WTC11 (cell line): ENCODE measurements at places on chromosomes 12 and 14. TPM values are rescaled to one million over a fixed set of nuclear protein-coding genes. Genes with fewer than 3 reads are reported as not detected.

DNA sequence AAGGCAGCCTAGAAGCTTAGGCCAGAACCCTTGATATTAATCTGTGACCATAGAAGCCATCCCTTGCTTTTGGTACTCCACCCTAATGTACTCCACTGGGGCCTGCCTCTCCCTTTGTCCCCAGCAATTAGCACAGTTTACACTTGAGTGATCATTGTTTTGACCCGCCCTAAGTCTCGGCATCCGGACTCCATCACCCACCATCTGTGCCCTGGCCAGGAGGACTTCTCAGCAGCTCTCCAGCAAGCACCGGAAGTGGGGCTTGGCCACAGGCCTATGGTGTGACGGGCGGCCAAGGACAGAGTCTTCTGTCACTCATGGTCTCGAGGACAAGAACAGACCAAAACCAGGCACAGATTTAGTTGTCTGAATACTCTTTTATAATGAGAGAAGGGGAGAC is 126.5 kb upstream of the NTF3 start:
- H3K4me1 ChIP-seq = no peaks in the 10 kb centered on the region
- no peak for DNase-seq
- no peak overlapping the region for H3K27ac ChIP-seq
- 0 out of 2 replicates have a peak, but pooled peaks cover 2% of the 10 kb centered on the region for H3K27me3 ChIP-seq

Gene TMED8
- total RNA-seq = 12.8 to 14.2 TPM (median 13.4 TPM) in 3 replicates

GRCh38 chr12:9378430-9378835 is 170.2 kb upstream of the PZP start:
- H3K4me3 ChIP-seq = no peak overlapping the region
- H3K36me3 ChIP-seq = no peaks in the 10 kb centered on the region
- DNase-seq = peak; percentile 41
- no peak overlapping the region for H3K27ac ChIP-seq
- no peaks in the 10 kb centered on the region for H3K27me3 ChIP-seq

DNA sequence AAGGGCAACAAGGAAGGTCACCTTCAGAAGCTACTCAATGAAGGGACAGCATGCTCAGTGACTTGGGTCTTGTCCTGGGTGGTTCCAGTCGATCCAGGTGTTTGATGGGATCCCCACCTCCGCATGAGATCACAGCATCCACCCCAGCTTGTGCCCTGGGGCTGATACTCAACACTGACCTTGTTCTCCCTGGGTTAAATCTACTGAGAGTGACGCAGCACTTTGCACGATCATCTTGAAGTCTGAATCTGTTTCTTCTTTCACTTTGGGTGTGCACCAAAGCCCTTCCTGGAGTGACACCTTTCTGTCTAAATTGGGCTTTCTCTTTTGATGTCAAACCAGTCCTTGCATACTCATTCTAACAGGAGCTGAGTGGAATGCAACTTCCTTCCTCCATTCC is 13.8 kb downstream of the NOS1 start:
- no peaks in the 10 kb centered on the region for H3K27me3 ChIP-seq
- DNase-seq = no peak
- H3K36me3 ChIP-seq = no peaks in the 10 kb centered on the region
- peak overlapping the region; percentile 71; the same call in 1 of the 2 replicates for H3K27ac ChIP-seq
- H3K4me1 ChIP-seq = peaks cover 8% of the 10 kb centered on the region

GRCh38 chr12:93530358-93530757 is 42.1 kb upstream of the SOCS2 start:
- no peaks in the 10 kb centered on the region for H3K27me3 ChIP-seq
- no peak for DNase-seq
- H3K4me1 ChIP-seq = no peaks in the 10 kb centered on the region
- no peak overlapping the region for H3K4me3 ChIP-seq
- no peak overlapping the region for H3K27ac ChIP-seq
- H3K36me3 ChIP-seq = no peaks in the 10 kb centered on the region

DNA sequence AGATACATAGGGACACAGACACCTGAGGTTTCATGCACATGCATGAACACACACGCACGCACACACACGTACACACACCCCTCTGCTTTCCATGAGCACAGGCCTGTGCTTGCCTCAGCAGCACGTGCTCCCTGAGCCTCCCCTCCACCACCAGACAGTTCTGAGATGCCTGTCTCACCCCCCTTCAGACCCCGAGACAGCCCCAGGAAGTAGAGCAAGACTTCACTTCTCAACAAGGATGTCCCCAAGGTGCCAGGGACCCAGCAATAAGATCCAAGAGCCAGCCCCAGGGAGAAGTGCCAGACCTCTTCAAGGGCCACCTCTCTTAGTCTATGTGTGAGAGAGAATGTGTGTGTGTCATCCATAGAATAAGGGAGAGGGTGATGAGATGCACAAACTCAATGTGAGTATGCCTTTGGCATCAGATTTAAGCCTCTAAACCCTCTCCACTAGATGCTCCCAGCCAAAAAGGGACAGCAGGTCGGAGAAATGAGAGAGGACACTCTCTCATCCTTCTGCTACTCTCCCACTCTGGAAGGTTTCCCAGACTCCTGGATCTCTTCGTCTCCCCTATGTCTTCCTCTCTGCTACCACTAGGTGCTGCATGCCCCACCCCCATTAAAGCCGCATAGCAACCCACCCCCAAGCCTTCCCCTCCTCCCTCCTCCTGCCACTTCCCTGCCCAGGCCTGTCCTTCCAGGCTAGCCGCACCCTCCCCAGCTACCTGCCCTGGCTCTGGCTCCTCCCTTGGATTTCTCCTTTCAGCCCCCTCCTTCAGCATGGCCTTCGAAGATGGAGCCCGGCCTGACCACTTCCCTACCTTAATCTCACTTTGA is 7.7 kb downstream of the RARG start:
- peaks cover 63% of the 10 kb centered on the region for H3K4me1 ChIP-seq
- peak overlapping the region; percentile 82 for H3K27ac ChIP-seq
- H3K36me3 ChIP-seq = peaks cover 5% of the 10 kb centered on the region
- peaks cover 5% of the 10 kb centered on the region; the same call in 1 of the 2 replicates for H3K27me3 ChIP-seq
- peak overlapping the region; percentile 42 for H3K4me3 ChIP-seq

Gene PRR4
- 0.87 to 2.7 TPM (median 1.6 TPM) in 3 replicates for total RNA-seq

Gene PROX2
- total RNA-seq = 0.04 to 0.27 TPM in 2 of 3 replicates, not detected in the other

DNA sequence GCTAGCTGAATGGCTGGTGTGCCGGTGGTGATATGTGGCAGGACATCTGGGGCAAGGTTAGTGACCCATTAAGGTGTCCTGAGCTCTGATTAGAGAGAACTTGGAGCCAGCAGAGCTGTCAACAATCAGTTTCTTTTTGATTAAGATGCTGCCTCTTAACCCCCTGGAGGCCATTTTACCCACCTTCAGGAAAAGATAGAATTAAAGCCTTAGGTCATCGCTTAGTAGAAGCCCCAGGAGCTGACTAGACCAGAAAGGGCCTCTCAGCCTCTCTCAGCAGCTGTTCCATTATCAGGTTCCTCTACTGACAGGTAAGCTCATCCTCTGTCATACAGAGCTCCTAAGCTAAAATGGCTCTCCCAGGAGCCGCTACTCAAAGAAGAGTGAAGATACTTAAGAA is 339.0 kb downstream of the FUT8 start:
- no peak overlapping the region for H3K4me3 ChIP-seq
- H3K27ac ChIP-seq = no peak overlapping the region
- H3K36me3 ChIP-seq = no peaks in the 10 kb centered on the region; the same call in 1 of the 2 replicates
- H3K27me3 ChIP-seq = peaks cover 9% of the 10 kb centered on the region; the same call in 1 of the 2 replicates

DNA sequence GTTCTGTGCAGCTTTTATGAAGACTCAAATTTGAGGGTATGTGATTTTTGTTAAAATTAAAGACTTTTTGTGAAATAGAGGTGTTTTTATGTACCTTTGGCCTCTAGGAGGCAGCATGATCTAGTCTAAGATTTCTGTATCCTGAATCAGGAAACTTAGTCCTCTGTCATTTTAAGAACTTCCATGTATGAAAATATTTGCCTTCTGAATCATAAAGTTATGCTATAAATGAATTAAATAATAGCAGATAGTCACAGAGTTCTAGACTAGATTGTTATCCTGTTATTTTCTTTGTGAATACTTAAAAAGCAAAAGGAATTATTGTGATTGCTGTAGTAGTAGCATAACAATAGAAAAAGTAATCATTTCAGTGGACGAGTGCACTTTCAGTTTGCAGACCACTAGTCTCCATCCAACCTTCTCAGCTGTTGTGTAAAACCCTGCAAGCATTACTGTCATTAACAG is 56.3 kb downstream of the FGD4 start:
- no peak for DNase-seq
- H3K4me1 ChIP-seq = peaks cover 70% of the 10 kb centered on the region
- H3K36me3 ChIP-seq = peaks cover 7% of the 10 kb centered on the region
- H3K27ac ChIP-seq = peak overlapping the region; percentile 97
- H3K27me3 ChIP-seq = no peaks in the 10 kb centered on the region

Gene TCL1B
- 5.7 to 7.2 TPM (median 7.0 TPM) in 3 replicates for total RNA-seq

GRCh38 chr14:65002586-65003210 is 16.0 kb downstream of the FNTB start:
- no peak overlapping the region for H3K4me3 ChIP-seq
- no peak for DNase-seq
- 0 out of 2 replicates have a peak, but pooled peaks cover 4% of the 10 kb centered on the region for H3K36me3 ChIP-seq
- peak overlapping the region; percentile 41; the same call in 1 of the 2 replicates for H3K27ac ChIP-seq
- peaks cover 34% of the 10 kb centered on the region for H3K4me1 ChIP-seq
- no peaks in the 10 kb centered on the region for H3K27me3 ChIP-seq

- peaks cover 4% of the 10 kb centered on the region; the same call in 1 of the 2 replicates for H3K27me3 ChIP-seq
- peaks cover 3% of the 10 kb centered on the region for H3K4me1 ChIP-seq
- no peak overlapping the region for H3K4me3 ChIP-seq
- DNase-seq = no peak
Observed at GRCh38 chr14:74457565-74457895, 31.5 kb upstream of the SYNDIG1L start.

- peaks cover 5% of the 10 kb centered on the region; the same call in 1 of the 2 replicates for H3K36me3 ChIP-seq
- no peak for DNase-seq
- no peaks in the 10 kb centered on the region for H3K27me3 ChIP-seq
- H3K4me3 ChIP-seq = no peak overlapping the region
- H3K27ac ChIP-seq = no peak overlapping the region
Observed at GRCh38 chr12:52585946-52586345, 12.3 kb upstream of the KRT74 start.

Gene NOPCHAP1
- total RNA-seq = 34.8 to 38.2 TPM (median 35.0 TPM) in 3 replicates

DNA sequence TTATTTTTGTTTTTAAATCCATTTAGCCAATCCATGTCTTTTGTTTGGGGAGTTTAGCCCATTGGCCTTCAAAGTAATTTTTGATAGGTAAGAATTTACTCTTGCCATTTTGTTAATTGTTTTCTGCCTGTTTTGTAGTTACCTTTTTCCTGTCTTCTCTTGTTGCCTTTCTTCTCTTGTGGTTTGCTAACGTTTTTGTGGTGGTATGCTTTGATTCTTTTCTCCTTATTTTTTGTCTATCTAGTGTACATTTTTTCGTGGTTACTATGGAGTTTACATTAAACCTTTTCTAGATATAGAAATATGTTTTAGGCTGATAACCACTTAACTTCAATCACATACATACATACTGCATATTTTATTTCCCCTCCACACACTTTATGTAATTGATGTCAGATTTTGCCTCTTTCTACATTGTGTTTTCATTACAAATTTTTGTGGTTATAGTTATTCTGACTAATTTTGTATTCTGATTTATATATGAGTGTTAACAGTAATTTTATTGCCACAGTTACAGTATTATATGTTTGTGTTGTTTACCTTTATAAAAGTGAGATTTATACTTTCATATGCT is 19.2 kb upstream of the PPP1R12A start:
- no peak for DNase-seq
- no peak overlapping the region for H3K27ac ChIP-seq
- no peak overlapping the region for H3K4me3 ChIP-seq

- H3K27me3 ChIP-seq = no peaks in the 10 kb centered on the region
- 0 out of 2 replicates have a peak overlapping the region, but pooled peaks have one; percentile 18 for H3K27ac ChIP-seq
- peaks cover 7% of the 10 kb centered on the region; the same call in 1 of the 2 replicates for H3K36me3 ChIP-seq
- no peak for DNase-seq
- H3K4me1 ChIP-seq = peaks cover 18% of the 10 kb centered on the region
- H3K4me3 ChIP-seq = no peak overlapping the region
Observed at GRCh38 chr12:105067511-105068031, 16.7 kb downstream of the ALDH1L2 start.

DNA sequence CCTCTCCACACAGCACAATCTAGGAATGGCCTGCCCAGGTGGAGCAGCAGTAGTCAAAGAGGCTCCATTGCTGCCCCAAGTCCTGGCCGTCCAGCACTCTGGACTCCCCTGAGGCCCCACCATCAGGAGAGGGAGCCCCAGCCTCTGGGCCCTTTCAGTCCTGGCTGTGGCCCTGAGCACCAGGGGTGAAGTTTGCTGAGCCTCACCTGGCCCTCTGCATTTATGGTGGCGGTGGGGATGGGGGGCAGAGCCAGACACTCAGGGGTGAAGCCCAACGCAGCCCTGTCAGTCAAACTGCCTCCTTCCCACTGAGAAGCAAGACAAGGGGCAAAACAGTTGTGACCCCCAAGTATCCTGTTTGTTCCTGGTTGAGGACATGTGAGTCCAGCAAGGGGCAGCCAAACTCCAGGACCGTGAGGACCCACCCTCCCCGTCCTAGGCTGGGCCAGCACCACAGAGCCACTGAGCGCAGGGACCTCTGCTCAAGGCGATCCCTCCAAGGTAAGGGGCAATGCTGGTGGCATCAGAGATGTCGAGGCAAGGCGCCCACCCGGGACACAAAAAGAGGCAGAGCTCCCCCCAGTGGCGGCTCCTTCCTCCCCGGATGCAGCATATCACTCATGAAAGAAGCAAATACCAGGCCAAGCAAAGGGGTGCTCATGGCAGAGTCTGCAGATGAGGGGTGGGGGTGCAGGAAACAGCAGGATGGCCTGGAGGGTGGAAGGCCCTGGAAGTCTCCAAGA is 4.8 kb upstream of the AMN start:
- no peaks in the 10 kb centered on the region for H3K4me1 ChIP-seq
- no peak overlapping the region for H3K4me3 ChIP-seq
- no peak overlapping the region for H3K27ac ChIP-seq
- no peaks in the 10 kb centered on the region for H3K36me3 ChIP-seq
- no peaks in the 10 kb centered on the region for H3K27me3 ChIP-seq

Gene DAO
- 0.17 TPM in 1 of 3 replicates, not detected in the others for total RNA-seq

Gene TAS2R19
- total RNA-seq = 1.0 to 1.4 TPM (median 1.1 TPM) in 3 replicates

DNA sequence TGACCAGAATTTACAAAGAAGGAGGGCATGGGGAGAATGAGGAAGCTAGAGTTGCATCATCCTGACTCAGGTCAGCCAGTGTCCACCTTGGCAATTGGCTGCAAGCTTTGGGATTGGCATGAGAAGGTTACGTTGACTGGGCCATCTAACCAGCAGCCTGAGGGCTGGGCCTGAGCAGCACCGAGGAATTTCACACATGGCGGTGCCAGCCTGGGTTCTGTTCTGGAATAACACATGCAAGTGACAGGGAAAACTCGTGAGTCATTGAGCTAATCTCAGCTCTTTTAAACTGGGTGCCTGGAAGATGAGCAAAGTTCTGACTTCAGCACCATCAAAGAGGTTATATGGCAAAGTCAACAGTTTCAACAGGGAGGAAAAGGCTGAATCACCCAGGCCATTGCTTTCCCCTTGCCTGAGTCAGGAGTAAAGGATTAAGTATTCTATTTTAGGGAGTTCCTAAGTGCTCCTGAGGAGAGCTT is 543.2 kb upstream of the TBX3 start:
- no peaks in the 10 kb centered on the region for H3K27me3 ChIP-seq
- no peak for DNase-seq
- H3K27ac ChIP-seq = no peak overlapping the region

DNA sequence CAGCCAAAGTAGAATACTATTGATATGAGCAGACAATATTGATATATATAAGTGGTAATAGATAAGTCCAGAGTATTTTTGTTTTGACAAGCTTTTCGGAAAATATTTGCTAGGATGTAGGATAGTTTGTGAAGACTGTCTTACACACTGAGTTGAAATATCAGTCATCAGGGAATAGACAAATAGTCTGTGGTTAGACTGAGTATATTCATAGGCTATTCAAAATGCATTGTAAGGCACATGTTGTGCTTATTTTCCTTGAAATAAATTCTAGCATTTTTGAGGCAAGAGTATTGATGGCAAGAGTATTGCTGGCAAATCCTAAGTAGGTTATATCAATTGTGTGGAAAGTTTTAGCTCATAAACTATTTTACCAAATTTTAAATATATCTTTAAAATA is 201.1 kb downstream of the LRIG3 start:
- H3K27ac ChIP-seq = no peak overlapping the region
- H3K36me3 ChIP-seq = peaks cover 5% of the 10 kb centered on the region
